GM23248 (cell line): ENCODE measurements at places on chromosomes 12 and 14. TPM values are rescaled to one million over a fixed set of nuclear protein-coding genes. Genes with fewer than 3 reads are reported as not detected.

GRCh38 chr14:76904100-76904739 is 78.0 kb downstream of the LRRC74A start:
- DNase-seq: peak; percentile 99

GRCh38 chr14:34766606-34767005 is 52.2 kb upstream of the CFL2 start:
- peak; percentile 49 for DNase-seq

GRCh38 chr14:92005019-92005418 is 34.8 kb downstream of the TRIP11 start:
- no peak for DNase-seq

Gene DPPA3
- total RNA-seq: not detected in 2 replicates
